Mesothelial cell of epicardium (in vitro differentiated cells): ENCODE measurements at places on chromosomes 2 and 18.

GRCh38 chr2:173298536-173299097, 56.1 kb upstream of the CDCA7 start:
- H3K27ac ChIP-seq: no peak overlapping the region
- no peak for DNase-seq
- H3K27me3 ChIP-seq: no peaks in the 10 kb centered on the region
- H3K4me1 ChIP-seq: no peaks in the 10 kb centered on the region
- H3K36me3 ChIP-seq: peaks cover 8% of the 10 kb centered on the region
- no peak overlapping the region for H3K4me3 ChIP-seq

- peaks cover 1% of the 10 kb centered on the region for H3K27me3 ChIP-seq
- no peak overlapping the region for H3K4me3 ChIP-seq
- H3K27ac ChIP-seq: no peak overlapping the region
Observed at GRCh38 chr2:157662401-157662800, 33.7 kb upstream of the ACVR1C start.

DNA sequence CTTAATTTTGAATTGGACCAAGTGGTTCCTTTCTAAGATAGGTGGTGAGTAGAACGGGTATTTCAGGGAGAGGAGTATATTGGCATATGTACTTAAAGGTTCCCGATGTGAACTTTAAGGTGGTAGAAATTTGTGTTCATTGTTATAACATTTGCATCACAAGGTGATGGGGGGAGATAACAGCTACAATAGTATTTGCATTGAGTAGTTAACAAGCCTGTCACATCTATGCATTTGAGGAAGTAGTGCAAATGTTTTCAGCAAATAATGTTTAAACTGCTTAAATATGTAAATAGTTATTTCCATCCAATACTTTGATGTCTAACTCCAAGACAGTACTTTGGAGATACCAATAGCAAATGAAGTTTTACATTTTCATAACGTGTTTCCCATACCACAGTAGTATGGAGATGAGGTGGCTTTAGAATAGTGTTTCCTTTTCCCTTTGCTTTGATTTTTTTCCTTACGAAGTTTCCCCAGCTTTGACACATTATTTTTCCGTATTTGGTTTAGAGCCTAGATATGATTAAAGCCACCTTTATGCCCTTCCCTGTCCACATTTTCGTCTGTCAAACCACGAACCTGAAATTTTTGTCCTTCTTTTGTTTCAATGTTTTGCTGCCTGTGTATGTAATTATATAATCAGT, 46.6 kb downstream of the VAPA start:
- no peak for DNase-seq
- no peak overlapping the region for H3K4me3 ChIP-seq
- no peaks in the 10 kb centered on the region for H3K27me3 ChIP-seq
- H3K27ac ChIP-seq: no peak overlapping the region
- H3K4me1 ChIP-seq: no peaks in the 10 kb centered on the region

DNA sequence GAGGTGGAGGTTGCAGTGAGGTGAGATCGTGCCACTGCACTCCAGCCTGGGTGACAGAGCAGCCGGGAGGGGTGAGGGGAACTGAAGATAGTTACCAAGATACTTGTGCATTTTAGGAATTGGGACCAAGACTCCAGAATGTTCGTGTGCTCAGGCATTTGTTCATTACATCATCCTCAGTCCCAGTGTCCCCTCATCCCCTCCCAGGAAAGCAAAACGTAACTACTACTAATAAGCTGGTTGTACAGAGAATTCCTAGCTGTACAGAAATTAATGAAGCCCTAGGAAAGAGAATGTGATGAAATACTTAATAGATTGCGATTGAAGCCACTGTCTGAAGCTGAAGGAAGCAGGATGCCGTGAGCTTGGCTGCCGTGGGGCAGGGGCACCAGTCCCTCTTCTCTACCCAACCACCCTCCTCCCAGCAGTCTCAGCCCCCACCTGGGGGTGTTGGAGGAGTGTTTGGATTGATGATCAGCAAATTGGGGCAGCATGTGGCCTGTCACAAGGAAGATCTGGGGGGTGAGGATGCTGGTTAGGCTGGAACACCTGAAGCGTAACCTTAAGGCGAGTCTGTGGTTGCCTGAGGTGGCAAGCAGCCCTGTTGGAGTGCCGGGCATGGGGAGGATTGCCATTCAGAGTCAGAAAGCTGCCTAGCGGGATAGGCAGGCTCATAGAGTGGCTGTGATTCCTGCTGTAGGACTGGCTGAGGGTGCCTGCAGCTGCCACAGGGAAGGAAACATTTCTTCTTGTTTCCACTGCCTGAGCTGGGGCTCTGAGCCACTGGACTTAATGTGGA, 140.9 kb downstream of the SH3RF3 start:
- peaks cover 13% of the 10 kb centered on the region for H3K4me1 ChIP-seq
- H3K27me3 ChIP-seq: peaks cover 11% of the 10 kb centered on the region
- H3K36me3 ChIP-seq: no peaks in the 10 kb centered on the region
- peak; percentile 2 for DNase-seq
- no peak overlapping the region for H3K4me3 ChIP-seq
- H3K27ac ChIP-seq: no peak overlapping the region

DNA sequence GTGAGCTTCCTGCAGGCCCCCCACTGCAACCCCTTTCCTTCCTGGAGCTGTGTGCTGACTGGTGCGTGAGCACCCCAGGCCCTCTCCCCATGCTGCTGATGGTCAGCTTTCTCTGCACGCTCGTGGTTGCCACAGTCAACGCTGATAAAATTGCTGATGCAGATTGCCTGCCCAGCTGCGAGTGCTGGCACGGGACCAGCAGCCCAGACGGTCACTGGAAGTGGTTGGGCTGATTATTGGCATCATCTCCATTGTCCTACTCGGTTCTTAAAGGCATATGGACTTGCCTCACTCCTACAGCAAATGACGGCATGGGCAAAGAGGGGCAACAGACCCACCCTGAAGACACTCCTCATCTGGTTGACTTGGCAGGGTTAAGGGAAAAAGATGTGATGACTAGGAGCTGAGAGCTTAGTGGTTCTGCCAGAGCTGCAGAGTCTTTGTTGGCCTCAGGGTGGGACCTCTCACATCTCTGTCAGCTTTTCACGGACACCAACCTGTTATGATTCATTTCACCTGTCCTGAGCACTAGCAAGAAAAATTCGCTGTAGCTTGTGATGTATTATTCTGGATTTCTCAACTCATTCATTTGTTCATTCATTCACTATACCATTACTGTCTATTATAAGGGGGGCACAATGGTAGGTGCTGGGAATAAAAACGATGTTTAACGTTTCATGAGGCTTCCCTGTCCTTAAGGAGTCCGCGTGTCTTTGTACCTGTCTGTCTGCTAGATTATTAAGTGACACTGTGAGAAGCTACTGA, 38.4 kb downstream of the PAX8 start:
- DNase-seq: no peak
- no peak overlapping the region for H3K27ac ChIP-seq
- H3K4me1 ChIP-seq: peaks cover 12% of the 10 kb centered on the region

DNA sequence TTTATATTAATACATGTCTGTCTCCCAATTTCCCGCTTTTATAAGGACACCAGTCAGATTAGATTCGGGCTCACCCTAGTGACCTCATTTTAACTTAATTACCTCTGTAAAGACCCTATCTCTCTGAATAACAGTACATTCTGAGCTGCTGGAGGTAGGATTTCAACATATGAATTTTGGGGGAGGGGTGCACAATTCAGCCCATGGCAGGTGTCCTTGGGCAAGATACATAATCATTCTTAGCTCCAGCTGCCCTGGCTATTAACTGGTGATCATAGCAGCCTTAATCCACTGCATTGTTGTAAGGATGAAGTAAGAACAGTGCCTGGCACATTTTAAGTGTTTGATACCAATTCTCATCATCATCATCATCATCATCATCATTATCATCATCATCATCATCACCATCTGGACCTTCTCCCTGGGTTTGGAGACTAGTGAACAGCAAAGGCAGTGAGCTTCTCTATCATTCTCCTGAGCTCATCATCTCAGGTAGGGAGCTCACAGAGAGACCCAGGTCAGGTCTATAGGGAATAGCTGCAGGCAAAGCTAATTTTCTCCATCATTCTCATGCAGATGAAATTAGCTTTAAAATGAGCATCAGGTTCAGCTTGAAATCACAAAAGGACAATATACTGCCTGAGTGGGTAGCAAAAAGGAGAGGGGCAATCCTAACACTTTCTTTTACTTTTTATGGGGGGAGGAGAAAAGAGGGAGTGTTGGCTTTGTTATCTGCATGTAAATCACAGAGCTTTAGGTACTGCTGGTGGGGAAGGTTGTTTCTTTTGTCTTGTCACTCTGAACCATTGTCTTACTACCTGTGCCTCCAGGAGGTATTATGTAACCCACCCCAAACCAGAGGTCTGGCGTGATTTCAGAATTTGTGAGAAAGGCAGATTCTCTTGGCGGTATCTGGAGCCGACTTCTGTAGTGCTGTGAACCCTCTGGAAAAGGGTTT, 125.5 kb upstream of the SPRED2 start:
- H3K36me3 ChIP-seq: no peaks in the 10 kb centered on the region
- no peak overlapping the region for H3K4me3 ChIP-seq
- peaks cover 29% of the 10 kb centered on the region for H3K27me3 ChIP-seq
- H3K27ac ChIP-seq: no peak overlapping the region

DNA sequence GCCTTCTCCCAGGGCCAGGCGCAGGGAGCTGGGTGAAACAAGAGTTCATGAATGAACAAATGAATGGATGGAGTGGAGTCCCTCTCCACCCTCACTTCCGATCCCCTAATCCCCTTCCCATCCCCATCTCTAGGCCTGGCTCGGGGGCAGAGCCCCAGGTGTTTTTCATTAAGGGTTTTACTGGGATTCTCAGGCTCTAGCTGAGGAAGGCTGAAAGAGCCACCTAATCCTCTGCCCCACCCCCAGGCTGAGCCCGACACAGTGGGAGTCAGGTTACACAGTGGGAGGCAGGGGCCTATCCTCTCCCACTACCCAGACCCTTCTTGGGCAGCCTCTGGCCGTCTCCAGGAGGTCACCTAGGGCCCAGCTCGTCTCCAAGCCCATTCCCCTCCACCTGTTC, 36.1 kb downstream of the SDC1 start:
- peak; percentile 52 for DNase-seq
- peak overlapping the region; percentile 17 for H3K4me3 ChIP-seq
- peak overlapping the region; percentile 79 for H3K27ac ChIP-seq
- peaks cover 54% of the 10 kb centered on the region for H3K4me1 ChIP-seq

DNA sequence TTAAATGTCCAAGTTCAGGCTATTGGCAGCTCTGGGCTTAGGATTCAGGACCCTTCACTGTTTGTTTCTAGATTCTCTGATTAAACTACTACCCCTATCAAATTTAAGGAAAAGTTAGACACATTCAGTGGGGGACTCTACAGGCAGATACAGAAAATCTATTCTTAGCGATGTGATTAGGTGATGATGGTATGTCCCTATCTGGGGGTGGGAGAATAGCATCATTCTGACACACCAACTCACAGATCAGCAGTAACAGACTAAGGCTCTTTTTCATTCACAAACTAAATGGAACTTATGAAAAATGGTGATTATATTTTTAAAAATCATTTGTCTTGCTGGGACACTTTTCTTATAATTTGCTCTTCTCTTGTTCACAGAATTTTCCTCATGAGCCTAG, 232.9 kb upstream of the CDH2 start:
- DNase-seq: no peak
- H3K4me1 ChIP-seq: no peaks in the 10 kb centered on the region
- no peak overlapping the region for H3K27ac ChIP-seq
- H3K4me3 ChIP-seq: no peak overlapping the region
- H3K36me3 ChIP-seq: no peaks in the 10 kb centered on the region

DNA sequence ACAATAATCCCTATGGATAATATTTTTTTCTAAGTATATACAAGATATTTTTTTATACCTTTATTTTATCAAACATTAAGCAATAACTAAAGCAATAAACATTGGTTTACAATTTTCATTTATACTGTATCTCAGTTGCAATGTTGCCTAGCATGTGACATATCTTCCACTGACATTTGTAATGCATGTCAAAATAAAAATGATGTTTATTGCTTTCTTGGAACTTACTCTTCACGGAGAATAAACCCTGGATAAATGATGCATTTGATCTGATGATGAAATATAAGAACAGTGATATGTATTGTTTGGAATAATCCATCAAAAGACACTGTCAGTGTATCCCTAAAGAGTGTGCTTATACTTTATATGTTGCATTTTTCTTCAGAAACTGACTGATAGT, 135.7 kb downstream of the SPAG16 start:
- H3K27ac ChIP-seq: no peak overlapping the region
- H3K4me1 ChIP-seq: peaks cover 2% of the 10 kb centered on the region
- no peak for DNase-seq
- no peaks in the 10 kb centered on the region for H3K36me3 ChIP-seq
- H3K4me3 ChIP-seq: no peak overlapping the region

- peak overlapping the region; percentile 97 for H3K27ac ChIP-seq
- peaks cover 56% of the 10 kb centered on the region for H3K4me1 ChIP-seq
- no peaks in the 10 kb centered on the region for H3K36me3 ChIP-seq
Observed at GRCh38 chr18:76490670-76491472, 4.2 kb downstream of the ZNF516 start.

GRCh38 chr18:43012951-43013350, 102.5 kb downstream of the RIT2 start:
- no peak for DNase-seq
- H3K4me3 ChIP-seq: no peak overlapping the region
- H3K4me1 ChIP-seq: peaks cover 30% of the 10 kb centered on the region
- no peaks in the 10 kb centered on the region for H3K36me3 ChIP-seq
- H3K27me3 ChIP-seq: no peaks in the 10 kb centered on the region

- H3K4me1 ChIP-seq: no peaks in the 10 kb centered on the region
- no peak for DNase-seq
- no peak overlapping the region for H3K27ac ChIP-seq
- H3K36me3 ChIP-seq: peaks cover 4% of the 10 kb centered on the region
- no peak overlapping the region for H3K4me3 ChIP-seq
- H3K27me3 ChIP-seq: no peaks in the 10 kb centered on the region
Observed at GRCh38 chr2:208366215-208367127, 40.1 kb upstream of the PTH2R start.

- H3K27ac ChIP-seq: no peak overlapping the region
- H3K27me3 ChIP-seq: peaks cover 5% of the 10 kb centered on the region
- no peaks in the 10 kb centered on the region for H3K36me3 ChIP-seq
Observed at GRCh38 chr2:120594856-120595685, 140.6 kb upstream of the GLI2 start.

DNA sequence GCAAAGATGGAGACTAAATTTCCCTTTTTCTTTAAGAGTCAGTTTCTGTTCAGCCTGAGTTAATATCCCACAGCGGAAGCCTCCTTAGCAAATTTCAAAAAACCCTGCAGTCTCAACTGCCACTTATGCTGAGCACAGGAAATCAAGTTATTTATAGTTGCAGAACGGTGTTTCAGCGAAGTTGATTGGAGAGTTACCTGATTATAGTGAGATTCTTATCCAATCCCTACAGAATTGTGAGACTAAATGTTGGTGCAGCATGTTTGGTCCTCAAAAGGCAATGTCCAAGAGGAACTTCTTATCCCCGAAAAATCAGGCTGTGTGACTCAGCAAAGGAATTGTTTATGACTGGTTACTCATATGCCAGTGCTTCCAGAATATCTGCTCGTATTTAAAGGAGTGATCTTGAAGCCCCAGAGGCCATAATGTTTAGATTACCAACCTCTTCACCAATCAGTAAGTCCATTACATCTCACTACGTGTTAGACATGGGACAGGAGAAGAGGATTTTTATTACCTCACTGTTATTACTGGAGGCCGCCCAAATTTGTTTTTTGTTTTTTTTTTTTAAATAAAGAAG, 67.9 kb downstream of the LRRFIP1 start:
- H3K4me1 ChIP-seq: peaks cover 62% of the 10 kb centered on the region
- H3K36me3 ChIP-seq: no peaks in the 10 kb centered on the region
- H3K27ac ChIP-seq: no peak overlapping the region
- no peak overlapping the region for H3K4me3 ChIP-seq
- H3K27me3 ChIP-seq: peaks cover 20% of the 10 kb centered on the region

- H3K4me3 ChIP-seq: no peak overlapping the region
- H3K4me1 ChIP-seq: peaks cover 12% of the 10 kb centered on the region
- H3K27ac ChIP-seq: peak overlapping the region; percentile 39
- H3K27me3 ChIP-seq: no peaks in the 10 kb centered on the region
- H3K36me3 ChIP-seq: no peaks in the 10 kb centered on the region
- DNase-seq: no peak
Observed at GRCh38 chr2:167509586-167509985, 621.3 kb downstream of the XIRP2 start.
